ENCODE measurements at places on chromosomes 1 and 21.

- DNase-seq: peak; percentile 82
Measured at GRCh38 chr1:25810341-25811299, 9.1 kb upstream of the MTFR1L start.

DNA sequence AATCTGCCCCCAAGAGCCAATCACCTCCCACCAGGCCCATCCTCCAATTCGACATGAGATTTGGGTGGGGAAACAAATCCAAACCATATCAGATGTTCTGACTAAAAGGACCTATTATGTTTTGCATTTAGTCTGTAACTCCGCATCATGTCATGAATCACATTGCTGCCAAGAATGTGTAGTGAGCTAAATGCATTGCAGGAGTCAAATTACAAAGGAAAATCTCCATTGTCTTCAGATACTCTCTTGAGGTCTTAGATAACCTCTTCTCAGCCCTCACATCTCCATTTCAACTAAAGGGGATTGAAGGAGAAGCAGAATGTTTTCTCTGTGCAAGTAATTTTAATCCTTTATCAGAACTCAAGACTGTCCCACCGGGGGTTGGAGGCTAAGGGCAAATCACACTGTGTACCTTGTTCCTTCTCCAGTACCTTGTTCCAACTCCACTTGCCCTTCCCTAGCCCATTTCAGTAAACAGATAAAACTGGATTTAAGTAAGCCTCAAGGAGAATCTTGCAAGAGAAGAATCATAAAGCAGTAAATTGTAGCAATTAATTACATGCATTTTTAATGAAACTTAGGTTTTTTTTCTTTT lies 34.1 kb downstream of the EXTL2 start:
- DNase-seq: no peak

DNA sequence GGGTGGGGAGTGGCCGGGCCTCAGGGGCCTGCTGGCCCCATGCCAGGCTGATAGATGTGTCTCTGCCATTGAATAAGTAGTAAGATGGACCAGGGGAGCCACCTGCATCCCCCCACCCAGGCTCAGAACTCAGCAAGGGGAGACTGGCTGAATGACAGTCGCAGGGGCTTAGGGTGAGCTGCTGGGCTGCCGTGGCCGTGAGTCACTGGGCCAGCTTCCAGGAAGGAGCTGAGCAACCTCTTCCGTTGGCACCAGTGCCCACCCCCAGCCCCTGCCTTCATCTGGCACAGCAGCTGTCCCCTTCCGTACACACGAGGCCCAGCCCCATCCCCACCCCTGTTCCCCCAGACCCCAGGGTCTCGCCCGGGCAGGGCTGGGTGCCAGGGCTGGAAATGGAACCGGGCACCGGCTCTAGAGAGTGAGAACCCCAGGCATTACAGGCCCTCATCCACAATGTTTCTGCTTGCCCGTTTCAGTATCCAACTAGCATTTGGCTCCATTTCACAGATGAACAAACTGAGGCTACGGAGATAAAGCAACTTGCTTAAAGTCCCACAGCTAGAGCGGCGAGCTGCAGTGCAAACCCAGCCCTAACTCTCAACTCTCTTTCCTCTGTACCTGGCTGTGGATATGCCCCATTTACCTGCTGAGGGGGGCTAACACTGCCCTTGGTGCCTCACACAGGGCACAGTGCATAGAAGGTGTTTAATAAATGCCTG lies 10.2 kb downstream of the WNT4 start:
- no peak for DNase-seq

DNA sequence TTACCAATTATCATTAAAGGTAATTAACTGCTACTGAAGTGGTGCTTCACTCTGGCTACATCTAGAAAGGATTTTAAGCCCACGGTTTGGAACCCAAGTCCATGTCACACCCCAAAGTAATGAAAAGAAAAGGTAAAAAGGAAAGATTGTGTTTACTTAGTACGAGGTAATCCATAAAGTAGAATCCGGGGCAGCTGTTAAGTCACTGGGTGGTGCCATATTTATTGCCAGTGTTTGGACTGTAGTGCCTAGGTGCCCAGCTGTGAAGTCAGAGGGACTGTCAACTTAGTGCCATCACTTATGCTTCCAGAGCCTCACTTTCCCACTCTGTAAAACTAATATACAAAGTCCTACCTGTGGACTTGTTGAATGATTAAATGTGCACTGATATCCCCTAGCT lies 52.2 kb upstream of the GRHL3 start:
- no peak for DNase-seq

GRCh38 chr1:65434760-65435159 lies 14.3 kb downstream of the LEPR start:
- DNase-seq: no peak

- DNase-seq: no peak
Measured at GRCh38 chr1:22788254-22788661, 77.6 kb downstream of the EPHB2 start.

DNA sequence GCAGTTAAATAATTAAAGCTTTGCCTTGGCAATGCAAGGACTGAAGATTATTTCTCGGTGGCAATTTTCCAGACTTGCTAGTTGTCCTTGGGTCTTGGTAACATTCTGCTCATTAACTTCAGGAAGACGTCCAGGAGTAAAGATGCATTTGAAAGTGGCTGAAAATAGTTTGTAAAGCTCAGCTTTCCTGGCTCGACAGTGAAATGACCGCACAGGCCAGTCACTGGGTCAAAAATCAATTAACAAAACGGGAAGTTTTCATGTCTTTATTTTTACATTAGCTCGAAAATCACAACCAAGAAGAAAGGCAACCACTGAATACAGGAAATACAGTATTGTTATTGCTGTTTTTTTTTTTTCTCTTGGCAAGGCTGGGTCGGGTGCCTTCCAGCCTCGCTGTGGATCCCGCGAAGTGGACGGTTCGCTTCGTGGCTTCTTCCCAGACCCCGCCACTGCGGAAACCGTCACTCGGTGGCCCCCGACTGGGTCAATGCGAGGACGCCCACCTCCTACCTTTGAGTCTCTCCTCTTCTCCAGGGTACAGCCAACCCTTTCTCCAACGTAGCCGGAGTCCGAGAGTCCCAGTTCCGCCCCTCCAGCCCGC lies 479 bp upstream of the SNX7 start:
- no peak for DNase-seq

- no peak for DNase-seq
Measured at GRCh38 chr1:187996780-187997179, 1168.0 kb downstream of the PLA2G4A start.

- no peak for DNase-seq
Measured at GRCh38 chr1:220797553-220797952, 10.8 kb downstream of the MTARC1 start.

DNA sequence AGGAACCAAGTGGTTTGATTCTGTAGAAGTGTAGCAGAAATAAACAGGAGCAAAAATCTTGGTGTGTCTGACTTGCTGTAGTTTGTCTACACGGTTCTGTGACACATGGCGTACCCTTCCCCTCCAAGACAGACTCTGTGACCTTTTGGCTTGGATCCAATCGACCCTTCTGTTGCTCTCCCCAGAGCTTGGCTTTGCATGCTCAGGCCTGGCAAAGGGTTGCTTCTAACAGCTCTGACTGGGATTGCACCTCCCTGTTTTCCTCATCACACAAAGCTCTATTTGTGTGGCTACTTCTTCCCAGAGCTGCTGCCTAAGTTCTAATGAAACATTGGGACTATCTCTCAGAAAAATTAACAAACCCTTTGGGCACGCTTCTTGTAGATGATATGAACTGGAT lies 24.0 kb downstream of the NGF start:
- DNase-seq: no peak

DNA sequence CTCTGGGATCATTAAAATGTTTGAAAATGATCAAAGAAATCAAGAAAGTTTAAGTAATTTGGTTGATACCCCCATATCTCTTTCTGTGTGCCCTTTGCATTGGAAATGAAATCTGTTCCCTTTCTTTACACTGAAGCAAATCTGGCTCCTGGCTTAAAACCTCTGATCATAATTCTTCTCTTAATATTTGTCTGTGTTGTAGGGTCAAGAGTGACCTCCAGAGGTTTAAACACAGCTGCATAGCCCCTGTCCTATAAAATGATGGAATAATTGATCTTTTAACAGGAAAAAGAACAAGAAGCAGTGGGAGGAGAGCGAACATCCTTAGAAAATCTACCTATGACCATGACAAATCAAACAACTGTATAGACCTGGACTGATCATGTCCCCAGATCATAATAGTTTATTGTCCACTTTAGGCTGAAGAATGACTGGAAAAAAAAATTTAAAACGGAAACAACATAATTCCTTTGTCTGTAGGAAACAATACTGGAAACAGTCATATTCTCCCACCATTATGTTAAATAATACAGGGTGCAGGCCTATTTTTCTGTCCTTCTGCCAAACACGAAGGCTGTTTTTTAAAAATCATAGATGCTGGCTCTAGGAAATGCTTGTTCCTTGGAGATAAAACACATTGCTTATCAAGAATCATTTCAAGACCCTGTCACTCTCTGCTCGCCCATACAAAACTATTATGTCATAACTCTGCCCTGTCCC lies 184.3 kb downstream of the NEGR1 start:
- no peak for DNase-seq

GRCh38 chr21:15065392-15066122 lies 757 bp upstream of the NRIP1 start:
- peak; percentile 64 for DNase-seq

- DNase-seq: no peak
Measured at GRCh38 chr21:18744840-18745239, 341.3 kb upstream of the TMPRSS15 start.

GRCh38 chr1:98688110-98688739 lies 26.7 kb downstream of the SNX7 start:
- DNase-seq: no peak

GRCh38 chr1:201525193-201525778 lies 13.6 kb upstream of the NAV1 start:
- DNase-seq: no peak

DNA sequence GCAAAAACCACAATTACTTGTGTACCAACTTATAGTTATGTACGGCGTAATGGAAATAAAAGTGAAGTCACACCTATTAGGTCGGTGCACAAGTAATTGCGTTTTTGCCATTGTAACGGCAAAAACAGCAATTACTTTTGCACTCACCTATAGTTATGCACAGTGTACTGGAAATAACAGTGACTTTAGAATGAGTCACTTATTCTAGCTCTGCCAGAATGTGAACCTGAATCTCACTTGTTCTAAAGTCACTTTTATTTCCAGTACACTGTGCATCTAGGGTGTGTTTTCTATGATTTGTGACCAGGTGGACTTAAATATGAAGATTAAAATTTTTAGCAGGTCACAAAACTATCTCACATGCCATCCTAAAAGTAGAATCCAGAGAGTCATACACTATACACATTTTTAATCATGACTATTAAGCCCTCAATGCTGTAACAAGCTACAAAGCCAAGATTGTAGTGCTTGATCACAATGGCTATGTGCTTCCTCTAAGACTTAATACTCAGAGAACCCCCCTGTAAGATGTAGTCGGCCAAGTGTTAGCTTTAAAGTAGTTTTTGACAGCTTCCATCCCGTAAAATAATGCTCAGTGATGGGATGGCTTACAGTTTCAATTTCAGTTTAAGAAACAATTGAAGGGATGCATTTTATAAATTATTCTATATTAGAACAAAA lies 218.8 kb downstream of the NEGR1 start:
- DNase-seq: no peak

- no peak for DNase-seq
Measured at GRCh38 chr1:9233241-9233941, 1.2 kb upstream of the H6PD start.

- no peak for DNase-seq
Measured at GRCh38 chr1:156922986-156923669, 2.7 kb downstream of the LRRC71 start.

DNA sequence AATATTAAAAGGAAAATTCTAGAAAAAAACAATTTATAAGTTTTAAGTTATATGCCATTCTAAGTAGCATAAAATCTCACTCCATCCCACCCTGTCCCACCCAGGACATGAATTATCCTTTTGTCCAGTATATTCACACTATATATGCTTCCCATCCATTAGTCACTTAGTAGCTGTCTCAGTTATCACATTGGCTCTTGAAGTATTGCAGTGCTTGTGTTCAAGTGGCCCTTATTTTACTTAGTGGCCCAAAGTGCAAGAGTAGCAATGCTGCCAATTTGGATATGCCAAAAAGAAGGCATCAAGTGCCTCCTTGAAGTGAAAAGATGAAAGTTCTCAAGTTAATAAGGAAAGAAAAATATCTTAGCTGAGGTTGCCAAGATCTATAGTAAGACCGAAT lies 192.3 kb downstream of the KCNT2 start:
- DNase-seq: no peak

GRCh38 chr21:42188663-42189062 lies 30.3 kb upstream of the ABCG1 start:
- DNase-seq: no peak

DNA sequence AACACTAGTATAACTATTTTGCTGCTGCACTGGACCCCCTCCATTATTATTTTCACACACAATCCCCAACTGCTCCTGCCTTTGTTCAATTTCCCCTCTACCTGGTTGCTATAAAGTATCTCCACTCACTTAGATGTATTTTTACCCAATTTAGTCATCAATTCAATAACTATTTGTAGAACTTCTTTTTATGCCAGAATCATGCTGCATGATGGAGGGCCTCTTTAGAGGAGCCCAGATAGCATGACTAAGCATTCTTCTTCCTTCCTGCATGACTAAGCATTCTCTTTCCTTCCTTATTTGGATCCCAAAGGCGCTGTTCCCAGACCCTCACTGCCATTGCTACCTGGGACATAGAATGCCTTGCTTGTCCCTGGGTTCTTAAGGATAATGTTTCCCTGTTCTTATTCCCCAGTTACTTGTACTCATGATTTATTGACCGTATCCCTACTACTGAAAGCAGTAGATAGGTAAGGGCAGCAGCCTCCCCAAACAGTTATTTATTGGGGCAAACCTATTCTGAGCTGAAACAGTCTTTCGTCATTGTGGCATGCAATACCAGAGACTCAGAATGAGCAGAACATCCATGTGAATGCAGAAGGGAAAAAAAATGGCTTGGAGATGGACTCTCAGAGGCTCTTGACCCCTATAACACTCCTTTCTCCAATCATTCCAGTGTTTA lies 89.3 kb upstream of the AKT3 start:
- no peak for DNase-seq

DNA sequence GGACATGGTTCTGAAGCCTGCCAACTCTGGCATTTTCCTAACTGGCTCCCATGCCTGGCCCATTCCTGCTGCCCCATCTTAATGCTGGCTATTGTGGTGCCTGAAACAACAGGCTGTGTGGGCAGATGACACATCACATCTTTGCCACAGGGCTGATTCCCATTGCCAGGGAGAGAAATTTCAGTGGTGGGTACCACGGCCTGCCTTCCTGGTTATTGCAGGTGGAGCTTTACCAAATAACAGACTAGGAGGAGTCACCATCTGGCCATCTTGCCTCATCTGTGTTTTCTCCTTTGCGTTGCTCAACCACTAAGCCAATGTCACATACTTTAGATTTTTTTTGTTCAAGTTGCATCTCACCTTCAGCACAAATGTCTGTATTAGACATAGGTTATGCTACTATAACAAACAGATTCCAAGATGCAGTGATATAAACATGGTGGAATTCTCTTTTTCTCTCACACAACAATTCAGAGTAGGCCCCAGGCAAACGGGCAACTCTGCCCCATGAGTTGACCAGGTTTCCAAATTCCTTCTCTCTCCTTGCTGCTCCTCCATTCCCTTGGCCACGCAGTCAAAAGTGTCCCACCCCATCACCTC lies 14.1 kb downstream of the CDA start:
- DNase-seq: no peak

- no peak for DNase-seq
Measured at GRCh38 chr1:152162792-152163463, 3.9 kb upstream of the RPTN start.
